Activated CD8-positive, alpha-beta T cell treated with anti-CD3 and anti-CD28 coated beads for 36 hours (primary cell): ENCODE measurements at places on chromosomes 13 and 19.

DNA sequence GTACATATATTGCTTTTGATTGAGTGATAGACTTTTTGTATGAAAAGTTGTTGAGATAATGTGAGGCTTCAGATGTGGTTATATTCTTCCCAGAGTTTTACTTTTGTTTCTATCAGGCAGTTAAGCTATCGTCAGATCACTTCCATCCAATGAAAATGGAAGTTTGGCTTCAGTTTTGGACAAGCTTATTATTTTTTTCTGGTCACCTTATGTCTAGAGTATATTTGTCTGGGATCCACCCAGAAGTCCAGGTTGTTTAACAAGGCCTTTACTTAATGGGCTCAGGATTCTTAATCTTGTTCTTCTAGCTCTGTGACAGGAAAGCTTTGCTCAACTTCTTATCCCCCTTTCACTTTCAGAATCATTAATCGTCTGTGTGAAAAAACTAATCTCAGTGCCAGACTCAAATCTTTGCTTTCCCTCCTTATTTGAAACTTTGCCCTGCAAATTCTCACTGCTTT lies 150.9 kb downstream of the PDS5B start:
- no peak for DNase-seq

GRCh38 chr19:53597023-53597422 lies 34.8 kb upstream of the DPRX start:
- no peak for DNase-seq

DNA sequence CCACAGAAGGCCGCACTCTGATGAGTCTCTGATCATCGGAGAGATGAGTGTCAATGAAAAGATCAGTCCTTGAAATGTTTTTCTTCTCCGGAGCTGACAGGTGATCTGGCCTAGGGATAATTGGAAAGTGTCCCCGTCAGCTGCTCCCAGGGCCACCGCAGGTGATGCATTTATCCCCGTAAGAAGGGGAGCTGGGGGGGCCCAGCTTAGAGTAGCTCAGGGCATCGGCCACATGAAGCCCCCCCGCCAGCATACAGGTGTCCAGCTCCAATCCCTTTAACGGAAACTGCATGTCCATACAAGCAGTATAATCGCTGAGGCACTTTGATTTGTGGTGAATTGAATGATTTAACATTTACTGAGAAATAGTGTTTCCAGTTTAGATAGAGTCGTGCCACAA lies 27.7 kb downstream of the ATP4B start:
- no peak for DNase-seq

GRCh38 chr13:40143559-40143958 lies 488.1 kb downstream of the COG6 start:
- DNase-seq = no peak
